Left renal pelvis (tissue), 4 donors: ENCODE measurements at places on chromosomes 5 and 9. TPM values are rescaled to one million over a fixed set of nuclear protein-coding genes. Genes with fewer than 3 reads are reported as not detected.

DNA sequence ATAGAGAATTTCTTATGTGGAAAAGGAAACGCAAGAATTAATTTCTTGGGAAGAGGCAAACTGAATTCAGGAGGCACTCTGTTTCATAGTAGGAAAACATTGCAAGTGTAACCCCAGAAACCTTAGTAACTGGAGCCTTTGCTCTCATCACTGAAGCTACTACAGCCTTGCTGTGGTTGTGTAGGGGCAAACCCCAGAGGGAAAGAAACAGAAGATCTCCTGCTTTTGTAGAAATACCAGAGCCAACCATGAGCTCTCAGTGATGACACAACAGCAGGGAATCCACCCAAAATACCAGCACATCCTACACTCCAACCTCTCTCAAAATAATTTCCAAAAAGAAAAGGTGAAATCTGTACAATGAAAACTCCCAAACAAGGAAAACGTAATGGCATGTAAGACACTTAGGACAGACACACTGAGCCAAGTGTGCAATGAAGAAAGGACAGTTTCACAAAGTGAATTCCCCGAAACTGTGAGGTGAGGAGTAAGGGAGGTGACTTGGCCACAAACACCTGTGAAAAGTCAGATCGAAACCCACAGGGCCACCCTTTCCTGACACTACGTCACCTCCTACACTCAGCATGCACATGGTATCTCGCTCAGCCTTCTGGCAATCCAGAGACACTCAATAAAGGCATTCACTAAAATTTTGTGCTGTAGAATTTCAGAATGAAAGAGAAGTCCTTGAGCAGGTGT, 8.5 kb upstream of the ACSL6 start:
- DNase-seq = no peak

GRCh38 chr5:40165789-40166728, 513.7 kb upstream of the PTGER4 start:
- no peak for DNase-seq

GRCh38 chr9:87704342-87704741, 21.6 kb upstream of the CTSL start:
- no peak for DNase-seq

TXNDC8 gene
- not detected for polyA plus RNA-seq

WDR38 gene
- polyA plus RNA-seq = 0.27 TPM

GRCh38 chr9:123084256-123084655, 50.8 kb downstream of the GPR21 start:
- no peak for DNase-seq

GRCh38 chr5:91053741-91054025, 329.4 kb downstream of the ARRDC3 start:
- no peak for DNase-seq

HMGCR gene
- polyA plus RNA-seq = 72.9 TPM

DNA sequence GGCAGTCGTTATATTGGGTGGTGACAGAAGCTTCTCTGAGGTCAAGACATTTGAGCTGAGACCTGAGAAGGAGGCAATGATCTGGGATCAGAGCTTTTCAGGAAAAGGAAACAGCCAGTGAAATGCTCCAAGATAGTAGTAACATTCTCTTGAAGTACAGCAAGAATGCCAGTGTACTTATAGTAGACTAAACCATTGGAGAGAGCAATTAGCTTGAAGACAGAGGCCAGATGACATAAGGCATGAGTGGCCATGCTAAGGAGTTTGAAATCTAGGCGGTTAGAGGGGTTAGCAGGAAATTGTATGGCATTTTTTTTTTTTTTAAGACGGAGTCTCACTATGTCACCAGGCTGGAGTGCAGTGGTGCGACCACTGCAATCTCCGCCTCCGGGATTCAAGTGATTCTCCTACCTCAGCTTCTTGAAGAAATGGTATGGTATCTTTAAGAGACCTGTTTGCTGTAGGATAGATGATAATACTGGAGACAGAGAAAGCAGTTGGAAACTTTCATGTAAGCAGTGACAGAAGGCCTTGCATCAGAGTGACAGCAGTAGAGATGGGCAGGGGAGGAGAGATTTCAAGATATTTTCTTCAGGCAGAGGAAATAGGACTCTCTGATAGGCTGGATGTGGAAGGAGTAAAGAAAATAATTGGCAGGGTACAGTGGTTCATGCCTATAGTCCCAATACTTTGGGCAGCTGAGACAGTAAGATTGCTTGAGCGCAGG, 482.2 kb upstream of the PAPPA start:
- DNase-seq = no peak

NUDT2 gene
- polyA plus RNA-seq = 30.3 TPM

PNPLA7 gene
- polyA plus RNA-seq = 1.9 TPM

- no peak for DNase-seq
Observed at GRCh38 chr5:178196281-178196812, 8.0 kb upstream of the HNRNPAB start.
